ENCODE measurements at places on chromosomes 2 and 18. TPM values are rescaled to one million over a fixed set of nuclear protein-coding genes. Genes with fewer than 3 reads are reported as not detected.

- no peak for DNase-seq
Measured at GRCh38 chr2:209476367-209477208, 52.7 kb downstream of the MAP2 start.

Gene HIBCH
- 29.8 TPM for total RNA-seq

DNA sequence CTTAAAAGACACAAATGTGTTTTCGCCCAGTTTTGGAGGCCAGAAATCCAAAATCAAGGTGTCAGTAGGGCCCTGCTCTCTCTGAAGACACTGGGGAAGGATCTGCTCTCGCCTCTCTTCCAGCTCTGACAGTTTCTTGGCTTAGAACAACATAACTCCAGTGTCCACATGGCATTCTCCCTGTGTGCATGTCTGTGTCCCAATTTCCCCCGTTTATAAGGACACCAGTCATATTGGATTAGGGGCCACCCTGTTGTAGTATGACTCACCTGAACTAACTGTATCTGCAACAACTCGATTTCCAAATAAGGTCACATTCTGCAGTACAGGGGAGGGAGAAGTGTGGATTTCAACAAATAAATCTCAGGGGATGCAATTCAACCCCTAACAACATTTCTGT, 263.2 kb downstream of the SS18 start:
- no peak for DNase-seq

DNA sequence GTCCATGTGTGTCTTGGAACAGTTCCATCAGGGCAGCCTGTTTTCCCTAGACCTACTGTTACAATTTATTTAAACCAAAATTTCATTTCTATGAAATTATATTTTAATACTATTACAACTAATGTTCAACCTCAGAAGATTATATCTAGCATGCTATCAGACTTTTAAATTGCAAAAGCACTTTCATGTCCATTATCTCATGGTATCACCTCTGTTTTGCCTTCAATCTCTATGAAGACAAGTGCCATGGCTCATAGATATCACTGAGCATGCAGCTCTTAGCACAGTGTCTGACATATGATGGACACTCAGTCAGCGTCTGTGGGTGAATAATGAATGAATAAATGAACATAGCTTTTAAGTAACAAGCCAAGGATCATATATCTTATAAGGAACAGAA, 288.8 kb downstream of the RAD51AP2 start:
- no peak for DNase-seq

DNA sequence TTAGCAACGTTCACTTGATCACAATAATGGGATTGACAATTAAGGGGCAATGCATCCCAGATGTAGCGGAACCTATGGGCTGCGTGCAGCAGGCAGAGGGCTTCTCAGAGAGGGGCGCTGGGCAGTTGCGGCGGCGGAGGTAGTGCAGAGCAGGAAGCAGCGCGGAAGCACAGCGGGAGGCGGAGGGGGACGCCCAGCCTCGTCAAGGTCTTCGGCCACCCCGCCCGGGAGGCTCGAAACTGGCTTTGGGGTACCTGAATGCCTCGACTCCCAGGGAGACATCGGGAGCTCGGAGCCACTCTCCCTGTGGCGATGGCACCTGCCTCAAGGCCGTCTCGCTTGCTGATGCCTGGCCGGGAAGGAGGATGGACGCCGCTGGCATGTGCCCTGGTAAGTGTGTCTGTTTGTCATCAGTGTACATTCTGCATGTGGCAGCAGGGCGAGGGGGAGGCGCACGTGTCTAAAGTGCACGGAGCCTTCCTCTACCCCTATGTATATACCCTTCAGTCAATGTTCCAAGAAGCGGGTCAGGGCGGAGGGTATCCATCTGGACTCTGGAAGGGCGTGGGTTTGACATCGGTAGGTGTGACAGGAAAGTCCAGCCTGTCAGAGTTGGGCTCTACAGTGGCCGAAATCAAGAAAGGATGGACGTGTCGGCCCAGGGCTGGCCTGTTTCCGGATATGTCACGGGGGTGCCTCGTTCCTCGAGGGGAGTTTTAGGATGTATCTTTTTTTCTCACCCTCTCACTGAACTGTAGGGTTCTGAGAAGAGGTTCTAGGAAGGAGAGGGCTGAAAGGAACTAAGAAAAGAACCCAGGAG, 7.5 kb upstream of the SP9 start:
- no peak for DNase-seq

Gene DCDC2C
- not detected for total RNA-seq

Gene RAB31
- 47.8 TPM for total RNA-seq

GRCh38 chr2:160492401-160493226, 993 bp downstream of the RBMS1 start:
- DNase-seq: peak; percentile 81

Gene AKAIN1
- total RNA-seq: not detected
